ENCODE measurements at places on chromosomes 12 and 14.

- no peak for DNase-seq
Observed at GRCh38 chr14:67510836-67511235, 22.3 kb upstream of the PLEKHH1 start.

GRCh38 chr14:71163842-71164629 lies 256.8 kb downstream of the PCNX1 start:
- no peak for DNase-seq

DNA sequence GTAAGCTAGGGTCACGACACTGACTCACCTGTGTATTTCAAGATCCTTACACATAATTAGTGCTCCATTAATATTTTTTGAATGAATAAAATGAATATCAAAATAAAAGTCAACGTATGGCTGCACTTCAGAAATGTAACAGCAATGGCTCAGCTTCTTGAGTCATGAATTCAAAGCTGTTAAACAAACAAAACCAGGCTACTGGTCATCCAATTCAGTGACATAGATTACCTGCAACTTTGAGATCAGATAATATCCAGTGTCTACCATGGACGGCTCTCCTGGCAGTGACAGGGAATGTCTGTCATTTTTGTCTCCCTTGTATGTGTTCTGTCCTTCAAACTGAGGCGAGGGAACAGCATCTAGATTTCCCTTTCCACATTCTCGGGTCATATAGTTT lies 225.6 kb downstream of the EFCAB11 start:
- no peak for DNase-seq

DNA sequence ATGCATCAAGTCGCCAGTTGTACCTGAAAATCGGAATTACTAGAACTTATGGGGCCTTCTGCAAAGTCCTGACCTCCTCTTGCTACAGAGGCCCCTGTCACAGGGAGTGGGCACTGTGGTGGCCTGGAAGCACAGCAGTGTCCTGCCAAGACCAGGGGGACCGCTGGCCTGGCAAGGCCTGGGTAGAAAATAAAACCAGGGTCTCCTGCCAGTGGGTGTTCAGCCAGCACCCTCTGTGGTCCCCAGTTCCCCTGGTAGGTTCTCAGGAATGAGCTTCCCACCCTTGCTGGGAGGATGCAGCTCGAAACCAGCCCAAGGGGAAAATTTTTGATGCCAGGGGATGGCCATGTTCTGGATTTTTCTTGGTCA lies 43.9 kb downstream of the RIN3 start:
- DNase-seq, result no peak

- no peak for DNase-seq
Observed at GRCh38 chr14:99698642-99699041, 14.5 kb downstream of the CYP46A1 start.

DNA sequence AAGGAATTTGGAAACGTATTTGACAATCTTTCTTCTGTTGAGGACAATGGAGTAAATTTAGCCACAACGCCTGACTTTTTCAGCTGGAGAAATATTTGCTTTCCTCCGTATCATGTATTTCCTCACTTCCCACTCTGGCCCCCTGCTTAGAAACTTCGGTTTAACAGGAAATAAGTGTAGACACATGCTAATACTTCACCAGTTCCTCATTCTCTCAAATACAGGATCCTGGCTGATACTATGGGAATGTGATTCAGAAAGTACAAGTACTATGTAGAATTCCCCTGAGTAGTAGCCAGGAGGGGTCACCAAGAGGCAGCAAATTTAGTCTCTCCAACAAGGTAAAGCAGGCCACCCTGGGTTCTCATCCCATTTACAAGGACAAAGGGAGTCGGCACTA lies 58.0 kb downstream of the FAR2 start:
- DNase-seq, result no peak

DNA sequence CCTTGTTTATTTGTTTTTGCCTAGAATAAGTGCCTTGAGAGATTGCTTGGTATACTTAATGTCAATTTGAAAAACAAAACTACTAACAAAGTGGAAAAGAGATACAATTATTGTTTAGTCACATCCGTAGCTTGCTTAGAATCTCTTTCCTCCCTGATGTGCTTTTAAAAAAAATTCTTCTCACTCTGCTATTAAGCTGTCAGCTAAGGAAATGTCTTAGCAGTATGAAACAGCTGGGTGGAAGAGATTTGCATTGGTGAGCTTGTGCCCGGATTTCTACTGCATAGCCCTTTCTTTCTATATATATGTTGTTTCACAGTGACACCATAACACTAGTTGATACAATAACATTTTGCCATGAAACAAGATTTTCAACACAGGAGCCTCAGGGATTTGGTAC lies 229.4 kb upstream of the RGS6 start:
- DNase-seq, result no peak

- DNase-seq, result no peak
Observed at GRCh38 chr14:100658181-100658886, 68.4 kb upstream of the DLK1 start.

- no peak for DNase-seq
Observed at GRCh38 chr14:80845856-80846255, 95.7 kb downstream of the CEP128 start.

DNA sequence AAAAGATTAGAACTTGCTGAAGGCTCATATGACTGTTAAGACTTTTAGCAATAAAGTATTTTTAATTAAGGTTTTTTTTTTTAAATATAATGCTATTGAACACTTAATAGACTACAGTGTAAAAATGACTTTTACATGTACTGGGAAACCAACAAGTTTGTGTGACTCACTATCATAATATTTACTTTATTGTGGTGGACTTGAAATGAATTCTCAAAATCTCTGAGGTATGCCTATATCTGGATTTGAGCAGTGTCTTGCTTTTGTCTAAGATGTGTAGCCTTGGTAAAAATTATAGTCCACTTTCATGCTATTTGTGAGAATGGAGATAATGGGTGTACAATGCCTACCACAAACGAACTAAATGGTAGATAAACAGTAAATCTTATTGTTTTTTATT lies 33.9 kb upstream of the NAV3 start:
- DNase-seq, result no peak

DNA sequence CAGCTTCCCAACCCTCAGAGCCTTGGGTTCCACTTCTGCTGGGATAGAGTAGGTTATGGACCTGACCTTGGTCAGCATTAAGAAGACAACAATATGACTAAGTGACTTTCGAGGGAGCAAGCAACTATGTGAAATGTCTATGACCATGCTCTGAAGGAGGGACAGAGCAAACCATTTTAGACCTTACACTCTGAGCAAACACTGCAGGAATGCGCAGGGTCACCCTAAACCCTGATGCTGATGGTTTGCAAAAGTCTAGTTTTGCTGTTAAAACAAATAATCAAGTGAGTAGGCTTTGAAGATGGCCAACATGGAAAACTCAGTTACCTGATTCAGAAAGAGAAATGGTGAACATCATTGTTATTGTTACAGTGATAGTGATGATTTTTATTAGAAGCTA lies 8.7 kb downstream of the ZCCHC8 start:
- no peak for DNase-seq

DNA sequence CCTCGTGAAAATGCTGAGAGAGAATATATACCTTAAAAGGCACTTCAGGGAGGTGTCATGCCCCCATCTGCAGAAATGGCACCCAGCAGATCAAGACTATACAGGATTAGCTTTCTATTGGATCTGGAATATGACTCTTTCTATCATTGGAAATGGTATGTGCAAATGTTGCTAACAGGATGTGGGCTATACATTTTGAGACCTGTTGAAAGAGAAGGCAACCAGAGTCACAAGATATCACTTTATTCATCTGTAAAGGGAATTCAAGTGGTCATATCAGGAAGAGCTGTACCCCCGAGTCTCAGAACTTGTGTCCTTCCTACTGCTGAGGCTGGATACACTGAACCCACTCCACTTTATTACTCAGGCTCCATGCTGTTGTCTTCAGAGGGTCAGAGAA lies 46.1 kb upstream of the FRMD6 start:
- no peak for DNase-seq

GRCh38 chr12:59070322-59070933 lies 150.1 kb upstream of the LRIG3 start:
- DNase-seq, result no peak

DNA sequence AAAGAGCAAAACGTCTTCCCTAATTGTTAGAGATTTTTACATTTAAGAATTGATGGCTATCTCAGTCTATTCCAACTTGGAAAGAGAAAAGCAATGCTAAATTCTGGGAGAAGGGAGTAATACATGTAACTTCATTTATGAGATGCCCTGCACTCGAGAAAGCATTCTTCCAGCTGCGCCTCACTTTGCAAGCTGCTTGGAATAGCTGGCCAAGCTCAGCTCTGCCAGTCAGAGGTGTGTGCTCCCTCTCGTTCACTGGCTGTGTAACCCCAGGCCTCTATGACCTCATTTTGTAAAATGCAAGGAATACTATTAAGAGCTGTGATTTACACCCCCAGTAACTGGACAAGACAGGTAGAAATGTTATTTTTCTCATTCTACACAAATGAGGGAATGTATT lies 79.1 kb downstream of the OTX2 start:
- no peak for DNase-seq

DNA sequence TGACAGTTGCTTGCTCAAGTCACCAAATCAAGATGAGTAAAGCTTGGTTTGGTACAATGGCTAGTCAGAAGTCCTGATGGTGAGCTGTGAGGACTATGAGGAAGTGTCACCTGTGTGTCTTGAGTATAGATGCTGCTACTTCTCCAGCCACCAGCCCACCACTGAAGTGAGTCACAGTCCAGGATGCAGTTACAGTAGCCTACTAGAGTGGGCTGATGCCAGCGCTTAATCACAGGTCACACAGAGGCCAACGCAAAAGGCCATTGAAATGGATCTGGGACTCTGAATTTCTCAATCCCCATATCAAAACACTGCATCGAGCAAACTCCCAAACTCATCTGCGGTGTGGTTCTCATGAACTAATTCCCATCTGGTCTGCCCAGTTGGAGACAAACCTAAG lies 223.1 kb downstream of the ANO6 start:
- no peak for DNase-seq

DNA sequence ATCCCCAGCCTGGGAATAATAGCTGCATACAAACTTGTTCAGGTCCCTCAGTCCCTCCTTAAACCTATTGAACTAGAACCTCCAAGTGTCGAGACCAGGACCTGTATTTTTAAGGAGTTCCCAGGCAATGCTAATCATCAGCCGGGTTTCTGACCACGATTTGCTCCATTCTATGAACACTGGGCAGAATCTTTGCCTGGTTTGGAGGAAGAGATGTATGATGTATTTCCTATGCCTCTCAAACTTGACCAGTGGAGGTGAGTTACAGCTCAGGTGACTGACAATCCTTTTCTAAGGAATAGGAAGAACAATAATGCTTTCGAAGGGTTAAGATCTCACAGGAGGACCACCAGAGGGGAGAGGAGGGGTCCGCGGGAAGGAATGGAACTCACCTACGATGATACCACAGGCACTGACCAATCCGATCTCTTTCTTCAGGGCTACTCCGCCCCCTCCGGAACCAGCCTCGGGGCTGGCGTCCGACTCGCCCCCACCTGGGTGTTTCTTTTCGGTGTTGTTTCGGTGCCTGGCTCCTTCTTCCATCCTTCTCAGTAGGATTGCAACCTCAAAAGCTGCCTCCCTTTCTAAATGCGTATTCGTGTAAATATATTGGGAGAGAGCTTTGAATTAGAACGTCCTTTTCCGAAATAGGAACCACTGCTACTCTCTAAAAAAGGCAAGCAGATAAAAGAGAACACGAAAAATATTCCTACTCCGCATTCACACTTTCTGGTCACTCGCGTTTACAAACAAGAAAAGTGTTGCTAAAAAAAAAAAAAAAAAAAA lies 895 bp downstream of the SLC7A8 start:
- DNase-seq, result no peak

DNA sequence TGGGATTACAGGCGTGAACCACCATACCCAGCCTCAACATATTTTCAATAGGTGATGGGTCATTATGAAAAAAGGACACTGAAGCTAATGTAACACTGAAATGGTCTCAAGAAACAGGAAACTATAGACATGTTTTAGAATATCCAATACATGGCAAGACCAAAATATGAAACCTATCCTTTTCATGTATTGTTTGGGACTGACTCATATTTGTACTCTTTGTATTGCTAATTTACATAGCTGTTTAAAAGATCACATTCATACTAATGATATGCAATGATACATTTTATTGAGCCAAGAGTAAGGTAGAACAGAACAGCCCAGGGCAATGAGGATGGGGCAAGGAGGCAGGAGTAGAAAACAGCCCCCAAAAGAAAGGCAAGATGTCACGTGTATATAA lies 32.6 kb downstream of the RESF1 start:
- DNase-seq, result no peak

GRCh38 chr12:45224311-45224710 lies 8.4 kb downstream of the ANO6 start:
- DNase-seq, result no peak

GRCh38 chr12:113087193-113087592 lies 30.7 kb downstream of the DTX1 start:
- no peak for DNase-seq

- peak; percentile 78 for DNase-seq
Observed at GRCh38 chr14:37594238-37594970, 645 bp downstream of the FOXA1 start.

GRCh38 chr12:70555081-70555480 lies 82.1 kb downstream of the PTPRB start:
- DNase-seq, result no peak

GRCh38 chr12:91111366-91112325 lies at the start of gene LUM:
TSS of gene LUM (minus strand) at chr12:91111494. CDS start at chr12:91108979, 2,515 bp downstream.
- DNase-seq, result no peak

- no peak for DNase-seq
Observed at GRCh38 chr12:120264086-120264903, 1.2 kb downstream of the PXN start.

GRCh38 chr12:47735649-47736048 lies 10.4 kb upstream of the ENDOU start:
- DNase-seq, result no peak

DNA sequence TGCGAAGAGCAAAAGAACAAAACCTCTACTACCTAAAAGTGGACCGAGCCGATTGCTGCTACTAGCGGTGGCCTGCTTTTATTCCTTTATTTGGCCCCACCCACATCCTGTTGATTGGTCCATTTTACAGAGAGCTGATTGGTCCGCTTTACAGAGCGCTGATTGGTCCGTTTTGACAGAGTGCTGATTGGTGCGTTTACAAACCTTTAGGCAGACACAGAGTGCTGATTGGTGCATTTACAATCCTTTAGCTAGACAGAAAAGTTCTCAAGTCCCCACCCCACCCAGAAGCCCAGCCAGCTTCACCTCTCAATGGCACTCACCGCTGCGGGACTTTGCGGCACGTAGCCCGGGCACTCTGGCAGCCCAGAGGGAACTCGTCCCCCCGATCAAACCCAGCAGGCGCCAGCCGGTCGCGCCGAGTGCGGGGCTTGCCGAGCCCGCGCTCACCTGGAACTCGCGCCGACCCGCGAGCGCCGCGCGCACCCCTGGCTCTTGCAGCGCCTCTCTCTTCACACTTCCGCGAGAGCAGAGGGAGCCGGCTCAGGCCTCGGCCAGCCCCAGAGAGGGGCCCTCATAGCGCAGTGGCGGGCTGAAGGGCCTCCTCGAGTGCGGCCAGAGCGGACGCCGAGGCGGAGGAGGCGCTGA lies 8.7 kb upstream of the FGD4 start:
- no peak for DNase-seq

DNA sequence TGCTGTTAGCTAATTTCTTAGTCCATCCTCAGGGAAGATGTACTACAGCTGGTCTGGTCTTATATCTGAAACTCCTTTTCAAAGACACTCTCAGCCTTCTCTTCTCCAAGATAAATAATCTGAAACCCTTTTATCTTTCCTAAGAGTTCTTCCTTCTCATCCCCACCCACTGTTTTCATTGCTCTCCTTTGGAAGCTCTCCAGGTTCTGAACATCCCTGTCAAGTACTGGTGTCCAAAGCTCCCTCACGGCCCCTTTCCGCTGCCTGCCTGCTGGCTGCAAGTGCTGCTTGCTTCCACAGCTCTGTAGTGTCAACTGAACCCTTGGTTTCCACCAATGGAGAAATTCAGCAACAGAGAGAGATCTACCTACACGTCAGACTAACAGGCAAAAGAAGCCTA lies 6.6 kb upstream of the SLC6A13 start:
- no peak for DNase-seq
